ENCODE measurements at places on chromosomes 3 and 15.

DNA sequence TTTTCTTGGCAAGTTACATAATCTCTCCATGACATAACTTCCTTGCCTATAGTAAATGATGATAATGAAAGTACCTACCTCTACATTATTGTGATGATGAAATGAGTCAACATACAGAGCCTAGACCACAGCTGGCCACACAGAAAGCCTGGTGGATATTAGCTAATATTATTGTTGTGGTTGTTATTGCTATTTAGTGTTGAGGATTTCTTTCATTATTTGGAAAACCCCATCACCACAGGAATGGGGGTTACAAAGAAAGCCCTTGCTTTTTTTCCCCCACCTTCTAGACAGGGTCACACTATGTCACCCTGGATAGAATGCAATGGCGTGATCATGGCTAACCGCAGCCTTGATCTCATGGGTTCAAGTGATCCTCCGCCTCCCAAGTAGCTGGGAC lies 125.0 kb downstream of the PDZRN3 start:
- DNase-seq: no peak

DNA sequence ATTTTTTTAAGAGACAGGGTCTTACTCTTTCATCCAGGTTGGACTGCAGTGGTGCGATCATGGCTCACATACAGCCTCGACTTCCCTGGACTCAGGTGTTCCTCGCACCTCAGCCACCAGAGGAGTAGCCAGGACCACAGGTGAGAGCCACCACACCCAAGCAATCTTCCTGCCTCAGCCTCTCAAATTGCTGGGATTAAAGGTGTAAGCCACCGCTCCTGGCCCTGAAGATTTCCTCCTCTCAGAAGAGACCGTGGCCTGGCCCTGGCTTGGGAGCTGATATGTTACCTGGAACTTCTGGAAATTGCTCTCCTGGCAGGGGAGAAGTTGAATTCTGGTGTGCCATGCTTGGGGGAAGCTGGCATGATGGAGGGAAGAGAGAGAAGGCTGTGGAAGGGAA lies 36.2 kb downstream of the PPCDC start:
- no peak for DNase-seq

- DNase-seq: no peak
These were observed 147.2 kb upstream of the TPM1 start for GRCh38 chr15:62895139-62895866.

GRCh38 chr3:40170395-40170794 lies 139.1 kb upstream of the EIF1B start:
- DNase-seq: no peak

DNA sequence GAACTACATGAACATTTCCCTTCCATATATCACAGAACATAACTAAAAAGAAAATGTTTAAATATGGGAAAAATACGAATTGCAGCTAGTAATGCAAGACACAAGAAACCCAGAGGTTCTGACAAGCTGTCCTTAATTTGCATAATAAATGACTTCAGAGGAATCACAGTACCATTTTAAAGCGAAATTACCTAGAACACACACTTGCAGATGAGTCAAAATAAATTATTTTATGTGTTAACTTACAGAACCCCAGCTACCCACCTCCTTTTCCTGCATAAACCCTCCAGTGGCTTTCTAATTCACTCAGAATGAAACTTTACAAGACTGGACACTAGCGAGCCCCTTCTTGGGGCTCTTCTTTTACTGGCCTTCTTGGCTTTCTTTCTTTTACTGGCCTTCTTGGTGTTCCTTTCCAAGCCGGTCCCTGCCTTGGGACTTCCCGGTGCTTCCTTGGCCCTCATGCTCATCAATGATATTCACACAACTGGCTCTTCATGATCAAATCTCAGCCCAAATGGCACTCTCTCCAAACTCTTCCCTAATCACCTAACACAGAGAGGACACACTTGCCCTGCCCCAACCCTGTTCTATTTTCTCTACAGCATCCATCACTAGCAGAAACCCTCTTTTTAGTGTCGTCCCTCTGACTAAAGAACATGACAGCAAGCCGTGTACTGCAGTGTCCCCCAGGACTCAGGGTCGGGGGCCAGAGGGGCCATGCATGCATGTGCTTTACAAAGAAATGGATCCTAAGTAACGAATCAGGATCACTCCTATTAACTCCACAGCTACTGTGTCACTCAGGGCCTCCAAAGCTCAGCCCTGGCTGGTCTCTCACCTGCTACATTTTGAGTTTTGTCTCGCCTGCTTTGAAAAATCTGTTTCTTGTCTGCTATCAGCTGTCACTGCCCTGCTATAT lies 4.8 kb downstream of the CHSY1 start:
- no peak for DNase-seq

GRCh38 chr15:33099213-33099612 lies 95.3 kb downstream of the FMN1 start:
- DNase-seq: no peak

DNA sequence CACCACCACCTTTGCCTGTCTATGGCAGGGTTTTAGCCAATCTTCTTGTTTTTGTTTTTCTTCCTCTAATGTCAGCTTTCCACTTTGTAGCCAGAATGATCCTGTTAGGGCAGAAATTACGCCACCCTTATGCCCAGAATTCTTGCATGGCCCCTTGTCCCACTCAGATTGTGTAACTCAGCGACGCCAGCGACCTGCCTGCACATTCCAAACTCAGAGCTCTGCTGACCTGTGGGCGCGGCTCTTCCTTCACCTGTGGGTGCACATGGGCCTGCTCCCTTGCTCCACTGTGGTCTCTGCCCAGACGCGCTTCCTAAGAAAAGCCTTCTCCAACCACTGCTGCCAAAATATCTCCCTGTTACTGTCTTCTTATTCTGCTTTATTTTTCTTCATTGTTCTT lies 45.0 kb downstream of the MED12L start:
- no peak for DNase-seq

GRCh38 chr3:31880020-31880419 lies 101.0 kb downstream of the OSBPL10 start:
- DNase-seq: no peak

- DNase-seq: no peak
These were observed 93.0 kb upstream of the LYSMD4 start for GRCh38 chr15:99826157-99826780.

- DNase-seq: peak; percentile 6
These were observed 34.8 kb downstream of the ATG7 start for GRCh38 chr3:11306817-11307589.

DNA sequence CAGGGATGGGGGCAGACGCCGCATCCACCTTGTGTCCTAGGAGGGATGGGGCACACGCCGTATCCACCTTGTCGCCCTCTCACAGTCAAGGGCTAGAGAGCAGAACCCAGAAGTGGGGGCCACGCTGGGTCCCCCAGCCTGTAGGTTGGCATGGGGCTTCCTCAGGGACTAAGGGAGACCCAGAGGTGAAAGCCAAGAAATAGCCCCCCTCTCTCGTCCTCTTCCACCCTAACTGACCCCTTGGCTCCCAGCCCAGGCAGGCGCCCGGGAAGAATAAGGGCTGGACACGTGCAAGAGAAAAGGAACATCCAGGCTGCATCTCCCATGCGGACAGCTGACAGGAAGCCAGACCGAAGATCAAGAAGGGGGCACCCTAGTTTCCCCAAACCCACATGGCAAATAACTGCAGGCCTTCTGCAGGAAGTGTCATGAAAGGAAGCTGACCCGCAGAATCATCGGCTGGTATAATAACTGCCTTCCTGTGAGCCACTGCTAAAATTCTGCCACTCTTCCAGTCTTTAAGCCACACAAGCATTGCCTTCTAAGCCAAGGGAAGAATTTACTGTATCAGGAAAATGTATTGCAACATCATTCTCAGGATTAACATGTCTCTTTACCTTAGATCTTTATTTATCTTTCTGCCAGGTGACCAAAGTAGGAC lies 38.5 kb upstream of the TFRC start:
- no peak for DNase-seq

GRCh38 chr3:159637883-159638542 lies 350.6 kb upstream of the IL12A start:
- DNase-seq: no peak

- no peak for DNase-seq
These were observed 1.3 kb downstream of the ATXN7 start for GRCh38 chr3:63864965-63865327.

DNA sequence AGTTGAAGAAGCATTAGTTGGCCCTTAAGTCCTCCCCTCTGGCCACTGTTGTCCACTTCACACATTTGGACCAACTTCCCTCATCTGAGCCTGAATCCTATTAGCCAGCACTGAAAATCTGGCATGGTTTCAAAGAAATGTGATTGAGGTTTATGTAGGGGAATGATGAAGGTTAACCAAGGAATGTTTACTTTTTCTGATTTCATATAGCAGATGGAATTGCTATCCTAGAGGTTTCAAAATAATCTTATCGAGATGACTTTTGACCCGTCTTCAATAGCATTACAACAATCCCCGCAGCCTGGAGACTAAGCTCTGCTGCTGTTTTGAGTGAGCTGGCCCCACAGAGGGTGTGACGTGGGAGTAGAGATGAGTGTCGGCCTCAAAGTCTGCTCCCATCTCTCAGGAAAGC lies 200.8 kb upstream of the IL12A start:
- DNase-seq: no peak

GRCh38 chr3:113468539-113468938 lies 27.2 kb upstream of the CFAP44 start:
- no peak for DNase-seq

- no peak for DNase-seq
These were observed 122.3 kb upstream of the NR2E3 start for GRCh38 chr15:71687902-71688508.

GRCh38 chr3:69906351-69906966 lies 93.1 kb upstream of the SAMMSON start:
- DNase-seq: no peak

DNA sequence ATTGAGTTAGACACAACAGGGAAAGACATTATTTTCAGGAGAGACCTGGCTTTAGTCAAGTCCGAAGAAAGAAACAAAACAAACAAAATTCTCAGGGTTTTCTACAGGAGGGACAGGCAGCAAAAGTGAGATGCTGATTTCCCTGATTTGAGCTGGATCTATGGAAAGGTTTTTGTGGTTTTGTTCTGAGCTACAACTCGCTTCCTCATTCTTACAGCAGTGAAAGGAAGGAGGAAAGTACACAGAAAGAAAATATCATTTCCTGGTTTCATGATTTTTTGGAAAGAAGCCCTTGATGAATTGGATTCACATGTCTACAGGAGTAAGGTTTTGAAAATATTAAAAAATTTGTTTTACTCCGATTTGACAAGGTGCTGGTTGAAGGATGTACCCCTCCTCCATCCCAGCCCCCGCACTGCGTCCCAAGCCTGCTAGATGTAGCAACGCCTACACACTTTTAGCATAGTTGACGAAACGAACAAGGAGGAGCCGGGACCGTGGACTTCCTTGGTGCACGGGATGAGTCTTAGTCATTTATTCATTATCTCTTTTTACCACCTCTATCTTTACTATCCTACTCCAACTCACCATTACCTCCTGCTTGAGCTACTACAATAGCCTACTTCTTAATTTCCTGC lies 10.8 kb downstream of the PRICKLE2 start:
- no peak for DNase-seq

DNA sequence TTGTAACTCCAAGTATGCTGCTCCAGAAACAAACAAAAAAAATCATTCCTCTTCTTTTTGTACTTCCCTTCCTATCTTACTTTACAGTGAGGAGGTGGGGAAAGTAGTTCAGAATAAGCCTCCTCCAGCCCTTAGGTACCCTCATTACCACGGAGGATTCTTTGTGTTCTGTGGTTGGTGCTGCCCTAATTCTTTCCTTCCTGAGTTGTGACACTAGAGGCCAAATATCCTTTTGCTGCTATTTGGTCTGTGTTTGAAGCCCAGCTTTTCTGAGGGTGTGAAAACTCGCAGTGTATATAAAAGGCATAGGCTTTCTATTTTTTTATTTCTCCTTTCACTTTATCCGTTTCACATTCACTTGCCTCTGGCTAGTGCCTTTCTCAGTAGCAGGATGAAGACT lies 98.2 kb downstream of the HHLA2 start:
- no peak for DNase-seq

- DNase-seq: no peak
These were observed 790.0 kb downstream of the FHIT start for GRCh38 chr3:60461267-60461666.

Measured in stimulated activated CD8-positive, alpha-beta memory T cell treated with anti-CD3 and anti-CD28 coated beads, Interleukin-7, amount 100 ng/mL, for 1 hour (primary cell).